ENCODE measurements at places on chromosomes 13 and 19. TPM values are rescaled to one million over a fixed set of nuclear protein-coding genes. Genes with fewer than 3 reads are reported as not detected.
A peak's percentile ranks its signal among the peaks of the same experiment; 100 is the strongest.

- no peak for DNase-seq
These were observed 211.1 kb upstream of the NBEA start for GRCh38 chr13:34730961-34731360.

ZNF587 gene
- 23.8 TPM for total RNA-seq

GRCh38 chr19:55442372-55442961 is 633 bp downstream of the SHISA7 start:
- DNase-seq, result no peak

DNA sequence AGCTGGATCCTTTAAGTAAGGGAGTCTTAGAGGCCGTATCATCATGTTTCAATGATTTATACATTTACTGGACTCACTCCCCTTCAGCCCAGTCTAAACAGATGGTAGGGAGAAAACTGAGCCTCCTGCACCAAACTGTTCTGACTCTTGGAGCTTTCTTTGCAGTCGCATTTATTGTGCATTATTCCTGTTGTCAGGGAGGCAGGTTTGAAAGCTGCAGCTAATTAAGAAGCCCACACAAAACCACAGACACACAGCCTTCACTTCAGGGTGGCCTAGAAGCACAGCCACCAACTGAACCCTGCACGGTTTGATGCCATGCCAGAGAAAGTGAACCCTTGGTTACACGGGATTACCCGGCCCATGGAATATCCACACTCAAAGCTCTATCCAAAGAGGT is 911.0 kb downstream of the UQCRFS1 start:
- no peak for DNase-seq

DNA sequence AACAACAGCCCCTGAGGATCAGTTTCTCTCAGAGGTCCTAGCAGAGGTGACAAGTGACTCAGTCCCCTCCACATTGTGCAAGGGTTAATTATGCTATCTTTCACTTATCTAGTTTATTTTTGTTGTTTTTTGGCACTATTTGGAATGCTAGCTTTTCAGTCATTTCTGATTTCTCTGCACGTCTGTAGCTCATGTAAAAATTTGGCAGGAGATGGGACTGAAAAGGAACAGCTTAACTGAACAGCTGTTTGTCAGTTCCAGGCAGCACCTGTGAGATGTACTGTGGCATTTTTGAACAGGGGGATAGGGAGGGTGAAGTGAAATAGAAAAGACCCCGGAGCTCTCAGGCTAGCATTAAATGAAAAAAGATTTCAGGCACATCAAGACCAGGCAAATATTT is 313.5 kb downstream of the SUCLA2 start:
- DNase-seq, result no peak

ZNF440 gene
- total RNA-seq, result 5.4 TPM

CASP14 gene
- not detected for total RNA-seq

DNA sequence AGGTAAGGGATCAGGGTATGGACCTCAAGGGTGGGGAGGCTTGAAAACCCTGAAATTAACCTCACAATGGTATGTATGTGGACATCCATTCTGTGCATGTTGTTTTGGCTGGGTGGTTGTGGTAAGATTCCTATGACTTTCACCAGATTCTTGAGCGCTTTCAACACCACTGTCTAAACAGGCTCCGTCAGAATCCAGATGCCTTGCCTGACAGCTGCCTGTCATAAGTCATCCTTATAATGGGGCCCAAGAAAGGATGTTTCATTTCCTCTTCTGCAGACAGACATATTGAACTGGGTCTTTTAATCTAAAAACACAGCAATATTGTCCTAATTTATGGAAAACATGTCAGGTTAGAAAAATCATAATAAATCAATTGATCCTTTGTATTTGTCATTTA is 41.3 kb downstream of the ALOX5AP start:
- DNase-seq, result no peak

- DNase-seq, result no peak
These were observed 26.2 kb downstream of the MIER2 start for GRCh38 chr19:318509-318774.

DNA sequence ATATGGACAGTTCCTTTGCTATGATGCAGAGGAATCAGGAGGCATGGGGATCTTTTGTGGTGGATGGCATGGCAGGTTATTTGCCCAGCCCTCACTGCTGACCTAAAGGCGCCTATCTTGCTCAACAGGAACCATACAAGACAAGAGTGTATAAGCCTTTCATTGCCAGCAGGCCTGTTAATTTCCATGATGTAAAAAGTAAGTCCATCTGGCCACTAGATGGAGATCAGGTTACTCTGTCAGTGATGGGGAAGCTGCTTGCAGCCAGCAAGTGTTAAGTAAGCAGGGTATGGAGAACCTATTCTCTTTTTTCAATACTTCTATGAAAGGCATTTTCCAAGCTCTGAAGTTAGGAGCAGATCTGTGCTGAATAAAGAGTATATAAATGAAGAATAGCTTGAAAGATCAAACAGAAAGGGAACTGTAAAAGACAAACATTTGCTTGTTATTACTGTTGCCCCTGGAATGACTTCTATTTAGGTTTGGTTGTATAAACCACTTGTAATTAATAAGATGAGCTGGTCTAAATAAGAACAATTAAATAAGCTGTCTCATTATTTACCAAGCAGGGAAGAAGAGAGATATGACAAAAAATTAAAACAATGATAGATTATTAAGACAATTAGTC is 210.9 kb downstream of the RGCC start:
- peak; percentile 71 for DNase-seq

GRCh38 chr13:27504868-27505194 is 54.5 kb upstream of the MTIF3 start:
- no peak for DNase-seq

- DNase-seq, result no peak
These were observed 1115.2 kb upstream of the MIR17HG start for GRCh38 chr13:90232291-90232690.

DNA sequence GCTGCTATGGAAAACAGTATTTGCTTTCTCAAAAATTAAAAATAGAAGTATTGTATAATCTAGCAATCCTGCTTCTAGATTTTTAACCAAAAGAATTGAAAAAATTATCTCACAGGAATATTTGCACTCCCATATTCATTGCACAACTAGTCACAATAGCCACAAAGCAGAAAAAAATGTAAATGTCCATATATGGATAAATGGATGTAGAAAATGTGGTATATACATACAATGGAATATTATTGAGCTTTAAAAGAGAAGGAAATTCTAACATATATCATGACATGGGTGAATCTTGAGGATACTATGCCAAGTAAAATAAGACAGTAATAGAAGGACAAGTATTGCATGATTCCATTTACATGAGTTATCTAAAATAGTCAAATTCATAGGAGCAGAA is 2753.0 kb downstream of the PCDH9 start:
- DNase-seq, result no peak

GRCh38 chr19:48120505-48120904 is 9.9 kb upstream of the PLA2G4C start:
- DNase-seq, result no peak

MED4 gene
- total RNA-seq, result 39.6 TPM

DNA sequence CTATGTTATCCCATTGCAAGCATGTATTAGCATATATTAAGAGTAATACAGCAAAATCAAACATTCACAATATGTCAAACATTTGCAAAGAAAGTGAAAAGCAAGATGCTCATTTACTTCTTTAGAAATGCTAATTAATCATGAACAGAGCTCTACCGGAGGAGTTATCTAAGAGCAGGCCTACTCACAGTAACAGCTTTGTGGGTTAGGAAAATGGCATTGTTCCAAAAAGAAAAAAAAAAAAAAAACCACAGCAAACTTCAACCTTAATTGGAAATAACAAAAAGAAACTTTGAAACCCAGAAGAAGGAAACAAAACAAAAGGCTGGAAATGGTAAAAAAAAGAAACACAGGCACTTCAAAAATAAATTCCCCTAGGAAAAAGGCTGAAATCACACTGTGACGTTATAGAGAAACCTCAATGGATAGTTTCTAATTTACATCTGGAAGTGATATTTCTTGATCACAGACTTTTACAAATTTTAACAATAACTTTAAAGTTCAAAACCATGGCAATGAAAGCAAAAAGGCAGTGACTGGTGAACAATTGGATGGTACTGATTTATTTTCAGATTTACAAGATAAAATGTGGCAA is 1236.8 kb upstream of the SPRY2 start:
- no peak for DNase-seq

PODNL1 gene
- total RNA-seq, result 3.5 TPM

DNA sequence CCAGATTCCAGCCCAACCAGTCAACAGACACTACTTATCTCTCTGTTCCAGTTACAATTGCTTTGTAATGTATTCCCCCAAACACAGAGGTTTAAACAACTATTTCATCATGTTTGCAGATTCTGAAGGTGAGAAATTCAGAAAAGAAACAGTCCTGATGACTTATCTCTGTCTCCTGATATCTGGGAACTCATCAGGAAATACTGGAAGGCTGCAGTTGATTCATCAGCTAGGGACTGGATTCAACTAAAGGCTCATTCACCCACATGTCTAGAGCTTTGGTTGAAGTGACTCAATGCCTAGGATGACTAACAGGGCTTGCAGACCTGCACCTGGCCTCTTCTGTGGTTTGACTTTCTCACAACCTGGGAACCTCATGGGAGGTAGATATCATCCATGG is 56.6 kb upstream of the GPC6 start:
- no peak for DNase-seq

DNA sequence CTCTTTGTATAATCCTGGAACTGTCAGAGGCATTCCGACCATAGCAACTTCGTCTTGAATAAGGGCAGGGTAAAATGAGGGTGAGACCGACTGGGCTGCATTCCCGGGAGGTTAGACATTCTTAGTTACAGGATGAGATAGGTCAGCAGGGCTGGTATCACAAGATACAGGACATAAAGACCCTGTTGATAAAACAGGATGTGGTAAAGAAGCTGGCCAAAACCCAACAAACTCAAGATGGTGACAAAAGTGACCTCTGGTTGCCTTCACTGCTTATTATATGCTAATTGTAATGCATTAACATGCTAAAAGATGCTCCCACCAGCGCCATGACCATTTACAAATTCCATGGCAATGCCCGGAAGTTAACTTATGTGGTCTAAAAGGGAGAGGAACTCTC is 27.7 kb upstream of the MBNL2 start:
- DNase-seq, result no peak

Data from cardiac septum (tissue), 1 donor.